ENCODE measurements at places on chromosomes 6 and 20. TPM values are rescaled to one million over a fixed set of nuclear protein-coding genes. Genes with fewer than 3 reads are reported as not detected.

The RAET1E gene
- total RNA-seq = 1.0 TPM

The NMBR gene
- not detected for total RNA-seq

The CLDN20 gene
- not detected for total RNA-seq

The LIN28B gene
- not detected for total RNA-seq

The ENPP1 gene
- total RNA-seq = 6.5 TPM

The BPI gene
- total RNA-seq = 0.16 TPM

The ATRN gene
- 48.1 TPM for total RNA-seq

The WFDC12 gene
- total RNA-seq = 1.4 TPM

DNA sequence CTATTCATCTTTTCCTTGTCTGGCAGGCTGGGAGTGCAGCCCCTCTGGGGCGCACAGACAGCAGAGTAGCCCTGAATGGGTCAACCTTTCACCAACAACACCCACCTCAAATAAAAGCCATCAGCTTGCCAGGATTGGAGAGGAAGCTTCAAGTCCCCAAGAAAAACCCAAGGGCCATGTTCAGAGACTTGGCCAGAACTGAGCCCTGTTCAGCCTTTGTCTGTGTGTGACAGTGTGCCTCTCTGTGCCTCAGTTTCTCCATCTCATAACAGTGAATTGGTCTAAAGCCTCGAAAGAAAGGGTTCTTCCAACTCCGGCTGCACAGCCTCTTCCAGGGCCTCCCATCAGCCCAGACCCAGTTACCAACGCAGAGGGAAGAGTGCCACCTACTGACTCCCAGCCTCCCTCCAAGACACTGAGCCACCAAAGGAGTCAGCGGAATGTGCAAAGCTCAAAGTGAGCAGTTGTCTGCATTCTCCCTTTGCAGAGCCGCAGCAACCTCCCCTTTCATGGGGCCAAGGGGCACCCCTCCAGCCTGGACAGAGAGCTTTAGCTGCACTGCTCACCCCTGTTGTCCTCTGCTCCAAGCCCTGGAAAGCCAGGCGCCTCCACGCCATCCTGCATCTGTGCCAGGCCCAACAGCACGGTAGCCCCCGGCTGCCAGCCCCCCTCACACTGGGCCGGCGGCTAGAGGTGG, 82.7 kb upstream of the TOP1 start:
- H3K4me3 ChIP-seq = no peak overlapping the region
- no peaks in the 10 kb centered on the region for H3K36me3 ChIP-seq
- no peaks in the 10 kb centered on the region for H3K27me3 ChIP-seq
- no peak overlapping the region for H3K27ac ChIP-seq

GRCh38 chr6:73339340-73339739, 14.7 kb downstream of the DPPA5 start:
- H3K27me3 ChIP-seq = no peaks in the 10 kb centered on the region
- no peak overlapping the region for H3K4me3 ChIP-seq
- H3K36me3 ChIP-seq = no peaks in the 10 kb centered on the region
- no peaks in the 10 kb centered on the region for H3K4me1 ChIP-seq
- H3K27ac ChIP-seq = no peak overlapping the region
- no peak for DNase-seq

- H3K4me3 ChIP-seq = no peak overlapping the region
- no peak overlapping the region for H3K27ac ChIP-seq
- H3K36me3 ChIP-seq = no peaks in the 10 kb centered on the region
- no peak for DNase-seq
Observed at GRCh38 chr20:4164246-4164645, 148.9 kb upstream of the RNF24 start.

- DNase-seq = peak; percentile 84
- H3K27me3 ChIP-seq = no peaks in the 10 kb centered on the region
- H3K4me3 ChIP-seq = no peak overlapping the region
- H3K4me1 ChIP-seq = no peaks in the 10 kb centered on the region
Observed at GRCh38 chr20:59495894-59496510, 108.3 kb upstream of the PHACTR3 start.

- H3K4me3 ChIP-seq = no peak overlapping the region
- DNase-seq = no peak
- H3K27ac ChIP-seq = no peak overlapping the region
Observed at GRCh38 chr6:129596522-129596921, 113.5 kb downstream of the ARHGAP18 start.

- no peaks in the 10 kb centered on the region for H3K27me3 ChIP-seq
- no peak overlapping the region for H3K27ac ChIP-seq
- DNase-seq = no peak
- H3K36me3 ChIP-seq = no peaks in the 10 kb centered on the region
- no peak overlapping the region for H3K4me3 ChIP-seq
Observed at GRCh38 chr6:26412954-26413353, 10.9 kb downstream of the BTN3A1 start.

DNA sequence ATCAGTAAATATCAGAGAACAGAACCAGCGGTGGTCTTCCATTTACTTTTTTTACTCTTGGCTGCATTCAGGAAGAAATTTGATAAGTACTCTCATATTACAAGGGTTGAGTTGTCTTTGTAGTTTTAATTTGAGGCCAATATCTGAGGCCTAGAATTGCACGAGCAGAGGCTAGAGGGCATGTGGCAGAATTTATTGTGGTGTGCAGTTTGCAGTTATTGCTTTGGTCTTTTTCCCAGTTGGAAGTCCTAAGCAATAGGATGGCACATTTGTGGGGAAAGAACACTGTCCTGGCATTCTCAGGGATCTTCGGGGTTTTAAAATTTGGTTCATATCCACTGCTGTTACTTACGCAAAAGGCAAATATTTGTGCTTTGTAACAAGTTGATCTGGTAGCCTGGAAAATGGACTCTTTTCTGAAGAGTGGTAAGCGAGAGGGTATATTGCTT, 66.0 kb downstream of the CTNNBL1 start:
- peaks cover 17% of the 10 kb centered on the region for H3K36me3 ChIP-seq
- no peaks in the 10 kb centered on the region for H3K27me3 ChIP-seq
- no peaks in the 10 kb centered on the region for H3K4me1 ChIP-seq
- peak; percentile 29 for DNase-seq
- no peak overlapping the region for H3K27ac ChIP-seq
- no peak overlapping the region for H3K4me3 ChIP-seq

GRCh38 chr6:161137839-161138542, 135.9 kb downstream of the AGPAT4 start:
- peaks cover 2% of the 10 kb centered on the region for H3K4me1 ChIP-seq
- no peak overlapping the region for H3K27ac ChIP-seq
- peaks cover 4% of the 10 kb centered on the region for H3K36me3 ChIP-seq
- no peaks in the 10 kb centered on the region for H3K27me3 ChIP-seq
- no peak overlapping the region for H3K4me3 ChIP-seq

GRCh38 chr6:100163035-100163434, 169.0 kb upstream of the MCHR2 start:
- no peaks in the 10 kb centered on the region for H3K4me1 ChIP-seq
- DNase-seq = no peak
- no peak overlapping the region for H3K4me3 ChIP-seq
- H3K36me3 ChIP-seq = no peaks in the 10 kb centered on the region

DNA sequence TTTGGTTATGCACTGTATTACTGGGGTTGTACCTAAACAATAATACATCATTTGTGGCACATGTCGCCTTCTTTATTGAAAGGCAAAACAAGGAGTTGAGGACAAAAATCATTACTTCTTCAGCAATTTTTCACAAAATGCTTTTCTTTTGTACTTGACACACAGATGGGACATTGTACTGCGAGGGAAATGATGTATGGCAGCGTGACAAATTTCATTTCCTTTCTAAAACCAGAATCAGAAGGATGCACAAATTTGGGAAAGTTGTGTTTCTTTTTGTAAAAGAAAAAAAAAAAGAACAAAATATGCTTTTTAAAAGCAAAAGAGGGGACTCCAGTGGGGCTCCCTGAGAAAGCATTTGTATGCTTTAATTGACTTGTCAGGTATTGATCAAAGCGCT, 394.0 kb upstream of the SLC35B3 start:
- H3K4me1 ChIP-seq = no peaks in the 10 kb centered on the region
- H3K27ac ChIP-seq = no peak overlapping the region
- H3K27me3 ChIP-seq = no peaks in the 10 kb centered on the region
- H3K36me3 ChIP-seq = no peaks in the 10 kb centered on the region

DNA sequence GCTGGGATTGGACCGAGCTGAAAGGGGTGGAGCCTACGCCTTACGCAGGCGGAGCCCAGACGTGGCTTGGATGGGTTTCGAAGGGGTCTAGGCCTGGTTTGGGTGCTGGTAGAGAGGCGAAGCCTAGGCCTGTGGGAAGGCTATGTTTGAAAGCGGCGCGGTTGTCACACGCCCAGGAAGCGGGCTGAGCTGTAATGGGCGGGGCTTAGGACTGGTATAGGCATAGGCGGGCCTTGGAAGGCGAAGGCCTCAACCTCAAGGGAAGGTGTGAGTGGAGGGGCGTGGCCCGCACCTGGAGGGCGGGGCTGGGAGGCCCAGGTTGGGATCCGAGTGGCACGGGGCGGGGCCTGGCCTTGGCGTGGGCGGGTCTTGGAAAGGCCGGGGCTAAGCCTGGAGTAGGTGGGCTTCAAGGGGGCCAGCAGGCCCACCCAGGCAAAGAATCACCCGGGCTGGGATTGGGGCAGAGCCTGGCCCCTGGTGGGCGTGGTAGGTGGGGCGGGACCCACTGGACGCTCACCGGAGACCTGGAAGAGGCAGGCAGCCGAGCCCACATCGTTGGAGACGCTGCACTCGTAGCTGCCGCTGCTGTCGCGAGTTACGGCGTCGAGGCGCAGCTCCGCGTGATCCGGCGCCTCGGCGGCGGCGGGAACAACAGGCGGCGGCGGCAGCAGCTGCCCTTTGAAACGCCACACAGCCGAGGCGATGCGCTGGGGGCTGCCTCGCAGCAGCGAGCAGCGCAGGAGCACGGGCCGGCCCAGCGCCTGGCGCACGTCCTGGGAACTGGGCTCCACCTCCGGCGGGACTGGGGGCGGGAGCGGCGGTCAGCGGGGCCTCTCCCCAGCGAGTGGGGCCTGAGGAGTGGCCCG, 49.0 kb downstream of the MDGA1 start:
- H3K4me1 ChIP-seq = no peaks in the 10 kb centered on the region
- H3K36me3 ChIP-seq = no peaks in the 10 kb centered on the region
- peak; percentile 57 for DNase-seq
- peaks cover 8% of the 10 kb centered on the region for H3K27me3 ChIP-seq
- no peak overlapping the region for H3K27ac ChIP-seq

DNA sequence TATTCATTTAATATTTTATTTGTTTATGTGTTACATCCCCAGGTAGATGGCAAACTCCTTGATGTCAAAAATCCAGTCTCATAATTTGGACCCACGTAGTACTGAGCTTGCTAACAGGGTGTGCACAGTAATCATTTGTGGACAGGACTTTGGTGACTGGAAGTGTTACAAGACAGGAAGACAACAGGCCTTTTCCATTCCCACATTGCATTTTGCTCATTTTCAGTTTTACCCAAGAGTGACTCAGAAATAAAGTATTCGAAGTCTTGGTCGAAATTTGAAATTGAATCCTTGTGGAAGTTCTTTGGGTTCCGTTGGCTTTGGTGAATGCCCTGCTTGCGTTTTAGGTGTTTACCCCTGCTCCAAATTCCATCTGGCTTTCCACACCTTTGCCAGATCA, 63.0 kb upstream of the THBS2 start:
- H3K27me3 ChIP-seq = no peaks in the 10 kb centered on the region
- H3K4me1 ChIP-seq = no peaks in the 10 kb centered on the region
- H3K4me3 ChIP-seq = no peak overlapping the region
- H3K36me3 ChIP-seq = no peaks in the 10 kb centered on the region
- H3K27ac ChIP-seq = no peak overlapping the region

GRCh38 chr6:2232445-2232844, 13.0 kb downstream of the GMDS start:
- H3K27me3 ChIP-seq = no peaks in the 10 kb centered on the region
- no peak overlapping the region for H3K4me3 ChIP-seq
- H3K4me1 ChIP-seq = no peaks in the 10 kb centered on the region
- H3K27ac ChIP-seq = no peak overlapping the region

DNA sequence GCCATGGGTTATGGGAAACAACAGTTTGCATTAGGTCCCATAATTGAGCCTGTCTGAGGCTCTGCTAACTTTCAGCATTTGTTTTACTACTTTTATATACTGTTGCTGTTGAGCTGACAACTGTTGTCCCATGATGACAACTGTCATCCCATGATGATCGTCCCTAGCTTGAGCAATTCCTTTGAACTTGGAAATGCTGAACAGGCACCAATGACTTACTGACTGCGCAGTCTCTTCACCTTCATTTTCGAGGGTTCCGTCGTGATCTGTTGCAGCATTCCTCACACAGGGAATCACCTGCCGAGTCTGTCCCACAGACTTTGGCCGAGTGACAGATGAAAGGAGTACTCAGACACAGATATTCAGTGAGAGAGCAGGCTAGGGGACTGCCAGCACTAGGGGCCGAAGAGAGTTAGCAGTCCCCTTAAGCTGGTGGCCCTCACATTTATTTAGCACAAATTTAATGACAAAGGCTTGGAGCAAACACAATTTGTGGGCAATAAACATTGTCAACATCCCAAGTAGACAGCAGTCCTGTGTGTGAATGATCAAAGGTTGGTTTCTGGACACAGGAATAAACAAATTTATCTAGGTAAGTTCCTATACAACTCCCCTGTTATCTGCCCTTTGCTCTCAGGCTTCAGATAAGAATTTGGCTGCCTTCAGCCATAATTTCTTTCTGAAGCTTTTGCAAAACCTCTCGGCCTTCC, 10.0 kb upstream of the TBC1D20 start:
- no peak for DNase-seq
- H3K27ac ChIP-seq = no peak overlapping the region
- peaks cover 2% of the 10 kb centered on the region for H3K36me3 ChIP-seq
- H3K27me3 ChIP-seq = no peaks in the 10 kb centered on the region
- H3K4me3 ChIP-seq = no peak overlapping the region

GRCh38 chr6:27599859-27600532, 127.1 kb upstream of the ZNF184 start:
- H3K27ac ChIP-seq = no peak overlapping the region
- H3K4me1 ChIP-seq = no peaks in the 10 kb centered on the region
- H3K36me3 ChIP-seq = no peaks in the 10 kb centered on the region
- no peak for DNase-seq
- H3K4me3 ChIP-seq = no peak overlapping the region

- no peak overlapping the region for H3K27ac ChIP-seq
- no peak overlapping the region for H3K4me3 ChIP-seq
- H3K4me1 ChIP-seq = no peaks in the 10 kb centered on the region
- DNase-seq = no peak
Observed at GRCh38 chr20:19817017-19817416, 59.0 kb downstream of the RIN2 start.

- no peaks in the 10 kb centered on the region for H3K27me3 ChIP-seq
- no peak for DNase-seq
- H3K4me1 ChIP-seq = peaks cover 16% of the 10 kb centered on the region
- H3K27ac ChIP-seq = peak overlapping the region; percentile 91
- no peaks in the 10 kb centered on the region for H3K36me3 ChIP-seq
Observed at GRCh38 chr20:64254571-64255360, 782 bp upstream of the PCMTD2 start.

GRCh38 chr6:145318952-145319351, 416.4 kb downstream of the EPM2A start:
- H3K27me3 ChIP-seq = no peaks in the 10 kb centered on the region
- DNase-seq = no peak
- H3K4me1 ChIP-seq = no peaks in the 10 kb centered on the region
- H3K4me3 ChIP-seq = no peak overlapping the region
- H3K27ac ChIP-seq = no peak overlapping the region

GRCh38 chr6:91304521-91304920, 717.6 kb upstream of the MAP3K7 start:
- H3K4me1 ChIP-seq = no peaks in the 10 kb centered on the region
- H3K4me3 ChIP-seq = no peak overlapping the region
- no peak overlapping the region for H3K27ac ChIP-seq
- no peaks in the 10 kb centered on the region for H3K36me3 ChIP-seq
- no peaks in the 10 kb centered on the region for H3K27me3 ChIP-seq
- DNase-seq = no peak

GRCh38 chr6:166006900-166007301, 160.8 kb downstream of the TBXT start:
- no peak for DNase-seq
- peak overlapping the region; percentile 60 for H3K4me3 ChIP-seq
- H3K4me1 ChIP-seq = peaks cover 11% of the 10 kb centered on the region
- H3K36me3 ChIP-seq = no peaks in the 10 kb centered on the region
